ENCODE measurements at places on chromosomes 6 and 20.
A peak's percentile ranks its signal among the peaks of the same experiment; 100 is the strongest.

DNA sequence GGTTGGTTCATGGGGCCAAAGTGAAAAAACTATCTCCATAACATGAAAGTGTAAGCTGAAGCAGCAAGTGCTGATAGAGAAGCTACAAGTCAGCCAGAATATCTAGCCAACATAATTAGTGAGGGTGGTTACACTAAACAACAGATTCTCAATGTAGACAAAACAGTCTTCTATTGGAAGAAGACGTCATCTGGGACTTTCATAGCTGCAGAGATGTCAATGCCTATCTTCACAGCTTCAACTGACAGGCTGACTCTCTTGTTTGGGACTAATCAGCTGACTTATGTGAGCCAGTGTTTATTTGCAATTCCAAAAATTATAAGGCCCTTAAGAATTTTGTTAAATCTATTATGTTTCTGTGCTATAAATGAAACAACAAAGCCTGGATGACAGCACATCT lies 63.2 kb downstream of the GMDS start:
- no peak for DNase-seq

GRCh38 chr20:10359621-10360040 lies 74.4 kb downstream of the MKKS start:
- no peak for DNase-seq

GRCh38 chr20:58071298-58071697 lies 157.2 kb downstream of the ANKRD60 start:
- DNase-seq, result no peak

GRCh38 chr6:90429713-90430112 lies 133.1 kb upstream of the BACH2 start:
- no peak for DNase-seq

DNA sequence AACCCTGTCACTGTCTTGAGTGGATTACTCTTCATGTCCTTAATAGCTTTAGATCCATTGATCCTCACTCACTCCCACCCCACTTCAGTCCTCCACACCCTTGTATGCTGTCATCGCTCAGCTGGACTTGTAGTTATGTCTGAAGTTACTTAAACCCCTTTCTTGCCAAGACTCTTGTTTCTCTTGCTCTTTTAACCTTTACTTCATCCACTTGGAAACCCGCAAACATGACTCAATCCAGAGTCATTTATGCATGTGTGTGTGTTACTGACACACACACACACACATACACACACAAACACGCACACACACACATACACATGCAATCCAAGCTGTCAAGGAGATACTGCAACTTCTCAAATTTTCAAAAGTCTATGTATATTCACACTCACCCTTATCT lies 341.8 kb downstream of the SYNE1 start:
- no peak for DNase-seq

DNA sequence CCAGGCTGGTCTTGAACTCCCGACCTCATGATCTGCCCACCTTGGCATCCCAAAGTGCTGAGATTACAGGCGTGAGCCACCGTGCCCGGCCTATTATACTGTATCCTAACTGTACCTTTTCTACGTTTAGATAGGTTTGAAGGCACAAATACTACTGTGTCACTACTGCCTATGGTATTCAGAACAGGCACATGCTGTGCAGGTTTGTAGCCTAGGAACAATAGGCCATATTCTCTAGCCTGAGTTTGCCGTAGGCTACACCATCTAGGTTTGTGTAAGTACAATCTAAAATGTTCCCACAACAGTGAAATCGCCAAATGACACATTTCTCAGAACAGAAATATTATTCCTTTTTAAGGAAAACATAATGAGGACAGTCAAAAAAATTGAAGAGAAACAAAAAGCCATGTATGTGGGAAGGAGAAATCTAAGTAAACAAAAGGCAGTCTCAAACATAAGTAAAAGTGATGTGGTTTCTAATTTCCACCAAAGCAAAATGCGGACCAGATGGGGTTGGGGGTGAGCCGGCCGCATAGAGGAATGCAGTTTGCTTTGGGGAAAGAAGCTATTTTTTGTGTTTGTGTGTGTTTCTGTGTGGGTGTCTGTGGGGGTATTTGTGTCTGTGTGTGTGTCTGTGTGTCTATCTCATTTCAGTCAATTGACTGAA lies 192.6 kb upstream of the SALL4 start:
- no peak for DNase-seq

GRCh38 chr20:37808233-37809070 lies 94.5 kb upstream of the VSTM2L start:
- no peak for DNase-seq

- DNase-seq, result no peak
Measured at GRCh38 chr20:1819311-1820137, 75.7 kb upstream of the SIRPA start.

DNA sequence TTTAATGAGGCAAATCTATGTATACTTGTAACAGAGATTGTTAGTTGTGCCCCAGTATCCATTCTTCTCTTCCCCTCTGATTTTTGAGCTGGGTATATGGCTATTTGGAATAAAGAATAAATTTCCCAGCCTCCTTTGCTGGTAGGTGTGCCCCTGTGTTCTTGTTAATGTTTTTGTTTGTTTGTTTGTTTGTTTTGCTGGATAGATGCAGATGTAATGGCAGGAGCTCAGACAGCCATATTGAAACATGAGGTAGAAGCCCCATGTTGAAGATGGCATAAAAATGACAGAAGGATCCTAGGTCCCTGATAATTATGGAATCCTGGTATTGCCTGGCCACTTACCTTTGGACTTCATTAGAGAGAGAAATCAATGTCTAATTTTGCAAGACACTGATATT lies 19.9 kb upstream of the FKBP5 start:
- no peak for DNase-seq

- DNase-seq, result no peak
Measured at GRCh38 chr6:105941621-105942412, 144.3 kb upstream of the PRDM1 start.

DNA sequence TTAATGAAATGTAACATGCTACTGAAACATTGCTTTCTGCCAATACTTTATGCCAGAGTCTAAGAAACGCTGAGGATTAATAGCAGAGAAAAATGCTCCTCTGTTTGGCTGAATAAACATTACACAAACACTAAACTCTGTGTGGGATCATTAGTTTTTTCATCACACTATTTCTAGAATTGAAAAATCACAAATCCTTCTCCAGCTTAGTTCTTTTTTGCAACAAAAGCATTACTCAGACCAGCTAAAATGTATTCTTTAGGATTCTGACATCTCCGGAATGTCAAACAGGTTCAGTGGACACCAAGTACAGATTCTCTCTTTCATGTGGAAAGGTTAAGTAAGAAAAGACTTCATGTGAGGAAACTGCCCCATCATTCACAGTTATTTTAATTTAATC lies 226.9 kb downstream of the SIM1 start:
- no peak for DNase-seq

GRCh38 chr20:25286917-25287316 lies 39.0 kb downstream of the PYGB start:
- DNase-seq, result peak; percentile 0
